Cerebellar nuclear complex (tissue), 1 donor: ENCODE measurements at places on chromosomes 4 and X.

- no peak for DNase-seq
Observed at GRCh38 chr4:142706381-142706780, 139.7 kb downstream of the INPP4B start.

DNA sequence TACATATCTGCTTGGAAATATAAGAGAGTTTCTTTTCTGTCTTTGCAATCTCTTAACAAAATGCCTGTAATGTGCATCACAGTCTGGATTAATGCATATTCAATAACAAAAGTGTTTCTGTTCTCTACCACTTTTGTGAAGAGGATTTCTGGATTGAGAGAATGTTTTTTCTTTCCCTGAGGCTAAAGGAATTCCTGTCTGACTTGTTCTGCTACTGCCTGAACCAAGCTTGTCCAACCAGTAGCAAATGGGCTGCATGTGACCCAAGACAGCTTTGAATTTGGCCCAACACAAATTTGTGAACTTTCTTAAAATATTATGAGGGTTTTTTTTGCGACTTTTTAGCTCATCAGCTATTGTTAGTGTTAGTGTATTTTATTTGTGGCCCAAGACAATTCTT, 1133.9 kb downstream of the SH3BGRL start:
- DNase-seq, result no peak

GRCh38 chr4:83535520-83536361, at the start of gene GPAT3:
Gene GPAT3, plus strand, starts transcription at chr4:83536108. Its CDS starts 515 bp downstream, at chr4:83536623.
- DNase-seq, result peak; percentile 46

DNA sequence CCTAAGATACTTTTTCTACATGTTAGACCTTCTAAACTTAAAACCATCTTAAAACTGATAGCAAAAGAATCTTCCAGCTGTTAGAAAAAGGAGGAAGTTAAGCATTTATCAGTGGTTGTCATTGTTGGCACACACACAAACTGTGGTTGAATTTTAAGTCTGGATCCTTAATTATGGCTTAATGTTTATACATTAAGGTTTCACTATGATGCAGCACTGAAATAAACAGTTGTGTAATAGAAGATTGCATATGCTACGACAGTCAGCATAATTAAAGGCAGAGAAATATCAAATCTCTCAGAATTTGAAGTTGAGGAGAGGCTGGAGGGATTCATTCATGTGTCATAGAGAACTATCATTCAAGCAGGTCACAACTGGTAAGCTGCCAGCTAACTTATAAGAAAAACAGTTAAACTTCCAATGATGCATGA, 32.3 kb downstream of the ADGRA3 start:
- no peak for DNase-seq

DNA sequence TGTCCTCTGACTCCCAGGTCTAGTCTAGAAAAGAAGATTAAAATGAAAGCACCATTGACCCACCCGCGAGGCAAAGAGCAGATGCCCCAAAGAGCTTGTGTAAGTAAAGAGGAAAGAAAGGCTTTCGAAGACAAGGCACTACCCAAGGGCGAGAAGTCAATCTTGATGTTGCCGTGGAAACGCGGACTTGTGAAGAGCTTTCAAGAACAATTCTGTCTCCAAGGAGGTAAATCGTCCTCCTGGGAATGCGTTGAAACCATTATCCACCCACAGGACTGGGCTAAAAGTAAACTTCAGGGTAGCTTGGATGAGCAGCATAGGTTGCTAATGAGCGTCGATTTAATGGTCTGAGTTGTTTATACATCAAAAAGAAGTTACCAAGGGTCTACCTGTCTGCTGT, 189.3 kb downstream of the DHRSX start:
- DNase-seq, result no peak

- no peak for DNase-seq
Observed at GRCh38 chrX:42025861-42026260, 102.5 kb upstream of the CASK start.

DNA sequence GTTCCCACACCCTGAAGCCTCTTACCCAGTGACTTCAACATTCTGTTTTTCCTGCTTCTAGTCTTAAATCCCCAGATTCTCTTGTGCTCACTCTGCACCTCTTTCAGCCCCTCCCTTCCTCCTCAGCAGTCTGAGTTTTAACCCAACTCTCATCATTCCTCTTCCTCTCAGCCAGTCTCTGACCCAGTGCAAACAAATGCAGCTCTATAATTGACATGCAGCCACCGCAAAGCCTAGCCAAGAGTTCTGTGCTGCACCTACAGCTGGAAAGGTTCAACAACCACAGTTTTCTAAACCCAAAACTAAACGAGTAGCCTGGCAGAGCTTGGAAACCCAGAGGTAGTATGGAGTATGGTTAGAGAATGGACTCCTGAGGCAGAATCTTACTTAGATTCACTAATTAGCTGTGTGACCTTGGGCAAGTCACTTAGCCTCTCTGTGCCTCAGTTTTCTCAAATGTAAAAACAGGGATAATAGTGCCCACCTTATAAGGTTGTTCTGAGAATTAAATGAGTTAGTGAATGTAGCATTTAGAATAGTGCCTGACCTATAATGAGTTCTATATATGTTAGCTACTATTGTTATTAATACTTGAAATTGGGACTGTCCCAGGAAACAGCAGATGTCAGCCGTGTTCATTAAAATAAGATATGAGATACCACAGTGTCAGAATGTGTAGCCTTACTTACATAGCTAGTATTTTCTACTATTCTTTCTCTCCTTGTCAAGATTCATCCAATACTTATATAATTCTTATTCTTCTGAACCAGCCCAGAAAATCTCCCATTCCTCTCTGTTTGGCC, 3.5 kb downstream of the TMEM154 start:
- no peak for DNase-seq

DNA sequence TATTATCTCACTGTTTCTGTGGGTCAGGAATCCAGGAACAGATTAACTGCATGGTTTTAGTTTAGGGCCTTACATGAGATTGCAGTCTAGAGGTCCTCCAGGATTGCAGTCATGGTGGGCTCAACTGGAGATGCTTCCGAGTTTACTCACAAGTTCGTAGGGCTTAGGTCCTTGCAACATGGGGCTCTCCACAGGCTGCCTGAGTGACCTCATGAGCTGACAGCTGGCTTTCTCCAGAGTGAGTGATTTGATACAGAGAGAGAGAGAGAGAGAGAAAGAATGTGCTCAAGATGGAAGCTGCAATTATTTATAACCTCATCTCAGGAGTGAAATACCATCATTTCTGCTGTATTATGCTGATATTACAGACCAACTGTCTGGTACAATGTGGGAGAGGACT, 168.9 kb downstream of the GPAT3 start:
- no peak for DNase-seq

GRCh38 chr4:153151535-153152455, 52.4 kb upstream of the TRIM2 start:
- peak; percentile 46 for DNase-seq

DNA sequence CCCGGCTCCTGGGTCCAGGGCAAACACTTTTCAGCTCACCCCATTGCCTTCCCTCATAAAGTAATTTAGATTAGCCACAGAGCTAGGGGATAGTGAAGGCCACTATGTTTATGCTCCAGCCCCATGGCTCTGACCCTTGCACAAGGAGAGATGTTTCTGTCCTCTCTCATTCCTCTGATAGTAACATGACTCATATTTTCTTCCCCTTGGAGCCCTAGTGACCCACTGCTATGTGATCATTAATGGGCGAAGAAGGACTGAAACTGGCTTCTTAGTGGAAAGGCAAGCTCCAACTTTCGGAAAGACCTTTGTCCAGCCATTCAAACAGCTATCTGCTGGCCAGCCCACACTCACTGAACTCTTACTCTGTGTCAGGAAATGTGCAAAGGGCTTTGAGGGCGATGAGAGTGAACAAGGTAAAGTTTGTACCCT, 12.3 kb downstream of the CLDN2 start:
- no peak for DNase-seq

DNA sequence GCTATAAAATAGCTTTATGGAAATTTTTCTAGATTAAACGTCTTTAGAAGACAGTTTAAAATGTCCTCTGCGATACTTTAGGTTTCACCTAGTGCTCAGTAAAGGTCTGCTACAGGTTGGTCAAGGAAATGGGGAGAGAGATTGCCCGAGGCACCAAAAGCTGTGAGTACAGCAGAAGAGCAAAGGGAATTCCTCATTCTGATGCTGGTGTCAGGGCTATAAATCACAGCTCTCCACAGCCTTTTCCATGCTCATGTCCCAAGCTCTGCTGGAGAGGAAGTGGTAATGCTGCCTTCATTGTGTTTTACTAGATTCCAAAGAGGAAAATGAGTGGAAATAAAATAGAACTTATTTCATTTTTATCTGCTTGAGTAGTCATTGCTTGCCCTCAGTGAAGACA, 2060.4 kb downstream of the ARAP2 start:
- no peak for DNase-seq

DNA sequence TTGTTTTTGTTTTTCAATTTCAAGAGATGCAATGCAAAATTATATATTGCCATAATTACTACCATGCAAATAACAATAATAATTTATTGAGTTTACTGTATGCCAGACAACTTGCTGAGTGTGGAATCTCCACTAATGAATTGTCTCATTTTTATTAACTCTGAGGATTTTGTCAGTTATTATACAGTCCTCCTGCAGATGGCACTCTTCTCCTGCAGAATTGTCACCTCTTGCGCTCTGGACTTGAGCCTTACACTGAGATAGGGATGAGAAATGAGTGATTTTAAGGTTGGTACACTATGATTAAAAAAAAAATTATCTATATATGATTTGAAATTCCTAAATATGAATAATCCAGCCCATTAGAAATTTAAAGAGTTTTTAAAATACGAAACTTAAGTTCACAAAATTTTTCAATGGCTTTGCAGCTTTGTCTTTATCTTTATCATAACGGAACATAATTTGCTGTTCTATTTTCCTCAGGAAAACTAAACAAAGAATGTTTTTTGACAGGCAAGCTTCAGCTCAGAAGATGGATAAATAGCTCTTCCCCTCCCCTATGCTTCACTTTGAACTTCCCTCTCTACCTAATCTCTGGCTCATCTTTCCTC, 12.7 kb upstream of the PAQR3 start:
- DNase-seq, result no peak

GRCh38 chr4:182384631-182385091, 141.5 kb downstream of the TENM3 start:
- no peak for DNase-seq

DNA sequence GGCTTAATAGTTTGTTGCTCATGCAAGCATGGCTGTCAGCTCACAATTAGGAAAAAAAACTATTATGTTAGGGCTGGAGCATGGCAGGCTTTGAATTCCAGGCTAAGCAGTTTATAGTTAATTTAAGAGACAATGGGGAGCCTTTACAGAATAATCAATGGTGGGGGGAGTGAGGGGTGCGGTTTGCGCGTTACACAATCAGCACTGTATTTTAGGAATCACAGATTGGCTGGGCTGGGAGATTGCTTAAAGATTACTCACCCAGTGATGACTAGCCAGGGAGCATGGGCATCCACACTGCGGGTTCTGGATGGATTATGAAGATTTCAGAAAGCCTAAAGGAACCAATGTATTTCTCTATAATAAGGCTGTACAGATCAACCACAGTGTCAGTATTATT, 186.6 kb downstream of the SOX3 start:
- DNase-seq, result no peak

DNA sequence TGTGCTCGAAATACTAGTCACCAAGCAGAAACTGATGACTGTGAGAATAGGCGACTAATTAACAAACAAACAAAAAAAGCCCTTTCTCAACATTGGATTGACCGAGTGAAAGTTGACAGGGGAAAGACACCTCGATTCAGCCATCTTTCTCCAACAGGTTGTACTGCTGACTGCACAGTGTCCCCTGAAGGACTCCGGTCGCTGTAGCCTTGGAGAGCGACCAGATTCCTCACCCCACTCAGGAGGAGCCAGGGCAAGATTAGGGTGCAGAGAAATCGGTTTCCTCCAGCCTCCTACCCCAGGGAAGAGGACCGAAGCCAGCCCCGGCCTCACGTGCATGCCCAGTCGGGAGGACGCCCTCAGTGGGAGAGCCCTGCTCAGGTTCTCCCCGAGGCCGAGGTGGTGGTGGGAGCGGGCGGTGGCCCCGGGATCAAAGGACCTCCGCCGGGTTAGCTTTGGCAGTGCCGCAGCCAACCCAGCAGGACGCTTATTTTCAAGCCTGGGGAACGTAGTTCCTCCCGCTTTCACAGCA, 1.1 kb upstream of the RAP1GDS1 start:
- no peak for DNase-seq

DNA sequence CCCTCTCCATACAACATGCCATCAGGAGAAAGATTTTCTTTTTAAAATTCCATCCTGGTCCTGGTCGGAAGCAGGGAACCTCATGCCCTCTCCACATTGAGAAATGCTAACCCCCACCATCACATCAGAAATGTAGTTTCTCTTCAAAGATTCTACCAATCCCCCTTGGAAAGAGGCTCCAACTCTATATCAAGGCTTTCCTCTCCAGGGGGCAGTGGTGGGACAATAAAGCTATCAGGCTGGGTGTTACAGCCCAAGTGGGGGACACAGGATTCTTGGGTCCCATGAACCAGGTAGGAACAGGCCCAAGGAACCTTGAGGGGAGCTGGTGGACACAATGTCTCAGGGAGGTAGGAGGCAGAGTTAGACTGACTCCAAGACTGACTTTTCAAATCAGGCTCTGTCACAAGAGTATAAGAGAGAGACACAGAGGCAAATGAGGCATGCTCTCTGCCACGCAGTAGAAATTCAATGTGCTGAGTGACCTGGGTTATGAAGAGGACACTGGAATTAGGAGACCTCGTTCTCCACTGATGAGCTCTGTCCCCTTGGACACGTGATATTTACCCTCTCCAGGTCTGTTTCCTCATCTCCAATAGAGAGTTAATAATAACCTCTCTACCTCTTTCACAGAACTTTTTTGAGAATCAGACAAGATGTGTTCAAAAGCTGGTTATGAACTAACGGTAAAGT, 4.5 kb downstream of the GJB1 start:
- no peak for DNase-seq

DNA sequence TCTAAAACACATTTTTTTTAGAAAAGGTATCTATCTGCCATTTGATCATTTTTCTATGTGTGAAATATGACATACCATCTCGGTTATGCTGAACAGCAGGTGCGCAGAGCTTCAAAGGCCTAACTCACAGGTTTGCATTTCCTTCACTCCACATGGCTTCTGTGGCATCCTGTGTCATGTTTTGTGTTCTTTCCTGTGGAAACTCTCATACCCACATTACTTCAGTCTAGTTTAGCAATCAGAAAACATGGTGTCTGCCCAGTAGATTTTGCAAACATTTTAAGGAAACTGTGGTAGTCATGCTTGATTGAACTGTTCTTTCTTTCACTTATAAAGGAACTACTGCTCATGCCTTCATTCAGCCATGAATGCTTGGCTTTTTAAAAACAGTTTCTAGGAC, 11.3 kb upstream of the ARAP2 start:
- no peak for DNase-seq

DNA sequence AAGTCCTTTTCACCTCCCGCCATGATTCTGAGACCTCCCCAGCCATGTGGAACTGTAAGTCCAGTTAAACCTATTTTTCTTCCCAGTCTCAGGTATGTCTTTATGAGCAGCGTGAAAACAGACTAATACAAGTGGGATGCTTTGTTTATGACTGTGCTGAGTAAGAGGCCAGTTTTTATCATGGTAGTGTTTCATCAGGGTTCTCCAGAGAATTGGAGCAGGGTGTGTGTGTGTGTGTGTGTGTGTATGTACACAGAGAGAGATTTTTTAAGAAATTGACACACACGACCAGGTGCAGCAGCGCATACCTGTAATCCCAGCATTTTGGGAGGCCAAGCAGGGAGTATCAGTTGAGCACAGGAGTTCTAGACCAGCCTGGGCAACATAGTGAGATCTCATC, 34.6 kb upstream of the SLC2A9 start:
- no peak for DNase-seq
